ENCODE measurements at places on chromosomes 5 and 9.
A peak's percentile ranks its signal among the peaks of the same experiment; 100 is the strongest.

- DNase-seq = no peak
Measured at GRCh38 chr5:153168241-153168640, 322.2 kb upstream of the GRIA1 start.

DNA sequence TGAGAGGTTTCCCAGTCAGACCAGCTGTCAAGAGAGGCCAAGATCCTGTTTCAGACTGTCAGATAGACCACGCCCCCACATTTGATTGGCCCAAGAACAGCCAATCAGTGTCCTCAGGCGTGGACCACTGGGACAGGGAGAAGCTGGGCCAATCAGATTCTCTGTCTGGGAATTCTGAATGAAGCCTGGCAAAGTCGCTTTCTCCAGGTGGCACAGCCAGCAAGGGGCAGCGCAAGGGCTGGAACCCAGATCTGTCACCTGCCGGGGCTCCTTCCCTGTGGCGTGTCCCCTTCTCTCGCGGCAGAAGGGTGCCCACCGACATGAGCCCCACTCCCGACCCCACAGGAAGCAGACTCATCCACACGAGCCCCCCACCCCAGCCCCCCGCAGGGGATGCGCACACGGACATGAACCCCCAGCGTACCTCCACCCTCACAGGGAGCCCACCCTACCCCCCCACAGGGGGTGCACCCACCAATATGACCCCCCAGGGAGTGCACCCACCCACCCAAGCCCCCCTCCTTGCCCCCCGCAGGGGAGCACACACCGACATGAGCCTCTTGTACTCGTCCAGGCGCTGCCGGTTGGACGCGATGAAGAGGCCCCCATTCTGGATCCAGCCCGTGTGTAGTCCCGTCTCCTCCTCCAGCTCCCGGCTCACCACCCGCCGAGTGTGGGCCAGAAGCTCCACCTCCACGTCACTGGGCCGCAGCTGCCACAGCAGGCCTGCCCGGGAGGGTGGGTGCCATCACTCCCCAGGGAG lies 6.1 kb downstream of the SARDH start:
- DNase-seq = no peak

GRCh38 chr9:89605465-89606048 lies 745 bp downstream of the GADD45G start:
- peak; percentile 71 for DNase-seq

DNA sequence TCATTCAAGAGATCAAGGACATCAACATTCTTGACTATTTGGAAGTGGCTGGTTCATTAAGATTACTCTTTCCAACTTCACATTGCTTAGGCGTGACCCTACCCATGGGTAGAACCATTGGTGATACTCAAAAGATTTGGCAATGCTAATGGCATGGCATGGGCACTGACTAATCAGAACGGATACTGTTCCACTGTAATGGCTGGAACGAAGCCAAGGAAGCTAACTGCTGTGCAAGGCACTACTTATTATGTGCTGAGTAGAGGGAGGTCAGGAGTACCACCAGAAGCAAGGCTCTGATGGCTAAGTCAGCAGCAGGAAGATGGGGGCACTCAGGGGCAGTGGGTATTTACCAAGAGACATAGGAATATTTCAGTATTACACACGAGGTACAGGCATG lies 31.9 kb downstream of the GNA14 start:
- DNase-seq = no peak

DNA sequence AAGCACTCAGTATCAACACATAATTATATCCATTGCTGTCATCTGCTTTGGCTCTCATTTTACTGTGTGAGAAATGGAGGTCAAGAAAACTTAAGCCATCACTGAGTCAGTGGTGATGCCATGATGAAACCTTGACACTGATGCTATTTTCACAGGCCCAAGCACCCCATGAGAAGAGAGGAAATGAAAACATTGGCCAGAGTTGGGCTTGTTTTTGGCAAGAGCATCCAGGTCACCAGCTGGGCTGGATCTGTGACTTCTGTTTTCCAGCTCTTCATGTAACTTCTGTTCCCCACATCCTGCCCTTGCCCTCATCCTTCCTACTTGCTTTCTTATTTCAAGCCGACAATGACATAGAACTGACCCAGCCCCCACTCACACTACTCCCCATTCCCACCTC lies 10.0 kb downstream of the LCP2 start:
- no peak for DNase-seq

DNA sequence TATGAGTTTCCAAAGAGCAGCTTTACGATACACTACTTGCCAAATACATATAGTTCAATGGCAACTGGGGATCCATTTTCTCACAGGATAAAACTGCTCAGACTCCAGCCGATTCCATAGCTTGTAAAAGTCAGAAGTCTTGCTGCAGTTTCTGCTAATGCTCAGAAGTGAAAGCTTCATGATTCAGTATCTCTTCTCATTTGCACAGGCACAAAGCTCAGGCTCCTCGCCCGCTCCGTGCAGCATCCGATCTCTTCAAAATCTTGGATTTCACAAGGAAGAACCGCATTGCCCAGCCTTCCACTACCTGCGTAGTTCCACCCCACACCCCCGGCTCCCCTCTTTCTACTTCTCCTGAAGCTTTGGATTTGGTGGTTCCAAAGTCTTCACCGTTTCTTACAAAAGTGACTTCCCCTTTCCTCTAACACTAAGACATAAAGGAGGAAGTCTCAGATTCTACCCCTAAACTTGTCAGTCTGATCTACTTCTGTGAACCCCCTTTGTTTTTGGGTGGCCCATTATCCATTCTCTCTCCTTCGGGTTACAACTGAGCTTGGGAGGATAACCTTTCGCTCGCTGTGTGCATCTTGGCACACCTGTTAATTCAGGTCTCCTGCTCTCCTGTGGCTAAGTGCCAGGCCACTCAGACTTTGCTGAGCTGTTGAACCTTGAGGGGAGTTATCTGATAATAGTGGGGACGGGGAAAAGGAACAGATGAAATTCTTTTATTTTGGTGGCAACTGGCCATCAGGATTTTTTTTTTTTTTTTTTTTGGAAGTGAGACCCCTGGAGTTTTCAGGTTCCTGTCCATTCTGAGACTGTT lies 194.1 kb downstream of the GNA14 start:
- no peak for DNase-seq

DNA sequence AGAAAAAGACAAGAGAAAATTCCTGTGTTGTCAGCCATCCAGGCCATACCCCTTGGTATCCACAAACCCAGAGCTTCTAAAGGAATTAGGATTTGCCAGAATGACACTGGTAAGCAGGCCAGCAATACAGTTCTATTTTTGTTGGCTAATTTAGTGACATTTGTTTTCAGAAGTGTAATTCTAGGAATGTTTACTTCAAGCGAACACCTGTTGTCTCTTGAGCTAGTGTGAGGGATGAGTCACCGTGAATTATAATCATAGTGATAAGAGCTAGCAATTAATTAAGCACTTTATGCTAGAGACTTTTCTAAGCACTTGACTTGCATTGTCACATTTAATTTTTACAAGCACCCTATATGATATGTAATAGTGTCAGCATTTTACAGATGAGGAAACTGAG lies 99.2 kb downstream of the PRKACG start:
- no peak for DNase-seq

- DNase-seq = no peak
Measured at GRCh38 chr9:14311956-14312685, 1.8 kb downstream of the NFIB start.

DNA sequence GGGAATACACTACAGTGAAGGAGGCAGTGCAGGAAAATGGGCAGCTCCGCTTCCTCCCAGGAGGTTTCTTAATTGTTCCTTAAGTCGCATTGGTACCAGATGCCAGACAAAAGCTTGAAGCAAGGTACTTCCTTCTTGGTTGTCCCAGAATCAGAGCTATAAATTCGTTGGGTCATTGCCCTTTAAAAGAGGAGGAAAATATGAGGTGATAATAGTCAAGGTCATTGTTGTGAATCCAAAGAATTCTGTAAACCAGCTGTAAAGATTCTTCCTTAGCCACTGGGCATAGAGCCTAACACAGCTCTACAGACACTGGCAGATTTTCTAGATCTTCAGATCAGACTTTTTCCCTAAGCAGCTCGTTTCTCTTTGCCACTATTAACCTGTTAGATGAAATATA lies 444.1 kb upstream of the TLE4 start:
- no peak for DNase-seq

- DNase-seq = no peak
Measured at GRCh38 chr5:10124287-10124686, 125.4 kb downstream of the ATPSCKMT start.

DNA sequence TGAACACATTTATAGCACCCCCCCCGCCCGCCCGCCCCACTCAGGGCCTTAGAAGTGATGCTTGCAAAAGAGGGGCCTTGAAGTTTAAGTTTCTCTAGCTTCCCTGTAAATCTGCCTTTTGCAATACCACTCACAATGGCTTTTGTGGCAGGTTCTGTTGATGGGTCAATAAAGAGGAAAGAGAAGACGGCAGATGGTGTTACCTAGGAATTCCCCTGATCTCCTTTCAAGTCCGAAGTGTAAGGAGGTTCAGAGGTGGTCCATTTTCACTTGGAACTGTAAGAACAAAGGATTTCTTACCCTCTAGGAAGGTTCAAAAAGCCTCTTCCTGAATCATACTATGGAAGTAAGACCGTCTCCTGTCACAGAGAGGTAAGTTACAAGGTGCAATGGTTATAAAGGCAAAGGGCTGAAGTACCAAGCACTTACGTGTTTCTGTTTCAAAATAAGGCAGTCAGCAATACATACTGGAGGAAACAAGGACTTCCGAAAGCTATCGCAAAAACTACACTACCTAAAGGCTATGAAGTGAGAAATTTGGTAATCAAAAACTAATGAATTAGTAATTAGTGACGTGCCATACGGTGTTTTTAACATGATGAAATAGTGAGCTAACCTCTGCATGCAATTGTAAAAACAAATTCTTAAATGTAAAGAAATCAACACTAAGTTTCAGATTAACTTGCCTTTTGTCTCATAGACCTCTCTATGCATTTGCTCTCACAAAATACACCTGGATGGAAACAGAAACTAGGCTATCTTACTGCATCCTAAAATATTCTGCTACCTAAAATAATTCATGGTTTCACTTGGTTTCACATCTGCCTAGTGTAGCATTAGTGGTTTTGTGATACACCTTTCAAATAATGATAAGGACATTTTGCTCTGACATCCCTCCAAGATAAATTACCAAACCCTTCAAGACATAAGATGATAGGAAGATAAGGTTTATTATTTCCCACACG lies 589.4 kb upstream of the FAM174A start:
- DNase-seq = no peak

DNA sequence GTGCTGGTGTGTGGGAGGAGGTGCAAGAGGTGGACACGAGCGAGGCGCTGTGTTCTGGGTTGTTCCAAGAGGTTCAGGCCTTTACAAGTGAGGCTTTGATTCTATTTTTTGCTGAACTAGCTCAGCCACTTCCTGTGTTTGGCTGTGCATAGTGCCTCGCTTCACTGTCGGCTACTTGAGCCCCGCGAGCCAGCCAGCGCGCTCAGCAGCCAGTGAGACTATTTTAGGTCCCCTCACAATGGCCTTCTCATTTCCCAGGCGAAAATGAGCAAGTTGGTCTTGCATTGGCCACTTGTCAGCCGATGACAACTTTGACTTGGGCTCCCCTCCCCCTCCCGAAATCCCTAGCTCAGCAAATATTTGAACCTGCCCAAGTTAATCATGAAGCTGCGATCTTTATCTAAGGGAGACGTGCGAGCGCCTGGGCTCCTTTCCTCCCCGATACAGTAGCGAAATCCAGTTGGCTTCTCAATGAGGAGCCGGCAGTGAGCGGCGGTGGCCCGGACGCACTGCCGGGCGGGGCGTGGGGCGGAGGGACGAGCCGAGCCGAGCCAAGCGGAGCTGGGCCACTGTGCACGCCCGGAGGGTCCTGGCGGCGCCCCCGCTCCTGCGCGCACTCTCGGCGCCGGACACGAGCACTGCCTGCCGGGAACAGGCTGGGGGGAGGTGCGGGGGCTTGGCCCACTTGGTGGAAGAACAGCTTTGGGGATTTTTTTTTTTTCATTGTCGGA lies 72.6 kb downstream of the PIK3R1 start:
- DNase-seq = peak; percentile 28

DNA sequence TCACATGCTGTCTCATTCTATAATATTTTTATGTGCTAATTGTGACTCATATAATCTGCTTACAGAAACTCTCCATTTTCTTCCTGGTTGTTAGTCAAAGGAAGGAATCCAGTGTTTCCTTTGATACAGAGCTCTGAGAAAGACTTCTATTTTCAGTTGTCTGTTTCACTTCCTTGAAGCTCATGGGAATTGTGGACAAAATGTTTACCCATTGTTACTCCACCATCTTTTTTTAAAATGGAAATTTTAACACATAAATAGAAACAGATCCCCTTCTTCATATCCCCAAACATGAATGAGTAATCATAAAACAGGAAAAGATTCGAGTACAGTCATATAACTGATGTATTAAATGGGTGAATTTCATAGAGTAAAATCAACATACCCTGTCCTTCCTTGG lies 42.0 kb upstream of the KCNN2 start:
- no peak for DNase-seq

GRCh38 chr5:149399775-149400174 lies 20.7 kb upstream of the IL17B start:
- DNase-seq = no peak

GRCh38 chr9:2785060-2785950 lies 58.6 kb downstream of the PUM3 start:
- DNase-seq = no peak

GRCh38 chr9:81530310-81530810 lies 159.0 kb downstream of the TLE1 start:
- DNase-seq = no peak

GRCh38 chr5:142095651-142096330 lies 12.8 kb upstream of the NDFIP1 start:
- DNase-seq = peak; percentile 90

GRCh38 chr9:112894699-112895098 lies 4.0 kb upstream of the SLC46A2 start:
- no peak for DNase-seq

DNA sequence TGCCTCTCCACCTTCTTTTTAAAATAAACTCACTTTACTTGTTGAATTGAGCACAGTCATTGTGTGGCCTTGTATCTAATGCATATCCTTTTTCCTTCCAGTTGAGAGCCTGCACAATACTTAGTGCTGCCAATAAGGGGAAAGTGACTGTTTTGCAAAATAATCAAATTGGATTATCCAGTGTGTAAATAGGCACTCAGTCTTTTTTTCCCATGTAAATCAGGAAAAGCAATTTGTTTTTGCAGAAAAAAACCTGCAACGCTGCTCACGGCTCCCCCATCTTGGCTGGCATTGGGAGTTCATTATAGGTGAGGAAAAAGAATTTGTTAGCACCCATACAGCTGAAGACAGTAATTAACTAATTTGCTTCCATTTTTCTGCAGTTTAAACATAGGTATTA lies 299.9 kb downstream of the CSNK1G3 start:
- DNase-seq = no peak

GRCh38 chr9:94740145-94740840 lies 13.8 kb downstream of the AOPEP start:
- DNase-seq = no peak

DNA sequence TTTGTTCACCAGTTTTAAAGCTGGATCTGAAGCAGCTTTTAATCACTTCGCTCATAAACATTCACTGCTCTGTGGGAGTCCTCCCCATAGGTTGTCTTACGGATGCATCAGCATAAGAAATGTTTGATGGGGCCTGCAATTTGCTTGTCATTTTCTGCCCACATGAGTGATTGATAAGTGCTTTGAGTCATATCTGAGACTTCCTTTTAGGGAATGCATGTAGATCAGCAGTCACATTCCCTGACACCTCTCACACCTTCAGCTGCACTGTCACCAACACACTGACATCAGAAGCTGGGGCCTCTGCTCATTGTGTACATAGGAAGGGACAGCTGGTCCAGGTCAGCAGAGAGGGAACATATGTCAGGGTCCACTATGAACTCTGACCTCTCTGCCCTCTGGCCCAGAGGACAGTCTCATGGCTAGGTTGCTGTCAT lies 84.1 kb upstream of the SPATA31D4 start:
- DNase-seq = no peak
